ENCODE measurements at places on chromosomes 16 and 17.

GRCh38 chr16:65967376-65967775, 399.1 kb upstream of the CDH5 start:
- no peak for DNase-seq

DNA sequence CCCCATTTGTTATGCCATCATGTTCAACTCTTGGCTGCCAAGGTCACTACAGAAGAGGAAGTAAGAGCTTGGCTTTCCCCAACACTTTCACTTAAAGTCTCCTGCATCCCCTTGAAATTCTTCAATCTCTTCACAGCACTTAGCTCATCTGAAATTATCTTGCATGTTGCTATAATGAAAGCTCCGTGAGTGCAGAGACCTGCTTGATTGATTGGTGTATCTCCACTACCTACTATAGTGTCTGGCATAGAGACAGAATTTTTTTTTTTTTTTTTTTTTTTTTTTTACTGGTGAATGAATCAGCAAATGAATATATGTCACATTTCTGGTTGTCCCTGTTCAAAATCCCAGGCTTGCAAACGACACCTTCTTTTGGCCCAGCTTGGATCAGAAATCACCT, 1.9 kb upstream of the SDR42E1 start:
- no peak for DNase-seq

GRCh38 chr16:49189286-49189685, 92.4 kb downstream of the CBLN1 start:
- no peak for DNase-seq

DNA sequence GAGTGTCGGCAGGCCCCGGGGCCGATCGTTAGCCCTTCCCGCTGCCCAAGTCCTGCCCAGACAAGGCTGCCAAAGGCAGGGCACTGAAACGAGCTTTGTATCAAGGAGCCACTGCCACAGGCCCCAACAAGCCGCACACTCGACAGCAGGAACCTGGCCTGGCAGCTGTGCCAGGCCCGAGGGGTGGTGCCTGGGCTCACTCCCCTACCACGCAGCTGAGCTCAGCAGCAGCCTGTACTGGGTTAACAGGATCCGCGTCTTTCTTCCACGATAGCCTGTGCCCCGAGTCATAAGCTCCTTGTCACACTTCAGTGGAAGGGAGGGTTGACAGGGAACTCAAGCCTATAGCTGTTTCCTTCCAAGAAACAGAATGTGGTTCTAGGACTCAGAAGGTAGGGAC, 87.9 kb downstream of the ABR start:
- DNase-seq = no peak

DNA sequence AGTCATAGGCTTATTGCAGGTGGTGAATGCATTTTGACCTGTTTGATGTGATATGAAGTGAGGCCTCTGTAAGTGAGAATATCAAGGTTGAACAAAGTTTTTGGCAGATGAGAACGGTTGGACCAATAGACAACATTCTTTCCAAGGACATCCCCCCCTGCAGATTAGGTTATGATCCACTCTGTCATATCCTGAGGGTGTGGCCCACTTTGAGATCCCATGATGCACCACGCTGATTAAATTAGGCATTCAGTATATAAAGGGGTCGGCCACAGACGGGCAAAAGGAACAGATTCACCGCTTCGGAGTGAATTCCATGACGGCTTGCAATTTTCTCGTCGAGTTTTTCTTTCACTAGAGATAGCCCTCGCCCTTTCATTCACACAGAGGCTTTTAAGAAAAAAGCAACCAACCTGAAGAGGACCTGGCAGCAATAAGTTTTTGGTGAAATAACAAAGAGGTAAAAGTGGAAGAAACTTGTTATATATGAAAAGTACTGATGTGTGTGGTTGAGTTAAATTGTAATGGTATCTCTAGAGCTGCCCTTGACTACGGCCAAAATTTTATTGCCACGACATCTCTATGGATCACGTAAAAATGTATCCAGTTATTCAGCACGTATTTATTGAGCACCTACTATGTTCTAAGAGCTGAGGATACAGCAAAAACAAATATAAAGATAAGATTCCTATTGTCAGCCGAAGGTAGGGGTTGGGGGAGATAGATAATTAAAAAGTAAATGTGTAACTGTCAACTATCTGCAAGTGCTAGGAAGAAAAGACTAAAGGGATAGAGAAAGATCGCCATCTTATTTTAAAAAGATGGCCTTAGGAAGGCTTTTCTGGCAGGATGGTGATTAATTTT, 1.7 kb upstream of the RBBP6 start:
- no peak for DNase-seq

GRCh38 chr17:39926135-39926587, 1.2 kb downstream of the ORMDL3 start:
- no peak for DNase-seq

DNA sequence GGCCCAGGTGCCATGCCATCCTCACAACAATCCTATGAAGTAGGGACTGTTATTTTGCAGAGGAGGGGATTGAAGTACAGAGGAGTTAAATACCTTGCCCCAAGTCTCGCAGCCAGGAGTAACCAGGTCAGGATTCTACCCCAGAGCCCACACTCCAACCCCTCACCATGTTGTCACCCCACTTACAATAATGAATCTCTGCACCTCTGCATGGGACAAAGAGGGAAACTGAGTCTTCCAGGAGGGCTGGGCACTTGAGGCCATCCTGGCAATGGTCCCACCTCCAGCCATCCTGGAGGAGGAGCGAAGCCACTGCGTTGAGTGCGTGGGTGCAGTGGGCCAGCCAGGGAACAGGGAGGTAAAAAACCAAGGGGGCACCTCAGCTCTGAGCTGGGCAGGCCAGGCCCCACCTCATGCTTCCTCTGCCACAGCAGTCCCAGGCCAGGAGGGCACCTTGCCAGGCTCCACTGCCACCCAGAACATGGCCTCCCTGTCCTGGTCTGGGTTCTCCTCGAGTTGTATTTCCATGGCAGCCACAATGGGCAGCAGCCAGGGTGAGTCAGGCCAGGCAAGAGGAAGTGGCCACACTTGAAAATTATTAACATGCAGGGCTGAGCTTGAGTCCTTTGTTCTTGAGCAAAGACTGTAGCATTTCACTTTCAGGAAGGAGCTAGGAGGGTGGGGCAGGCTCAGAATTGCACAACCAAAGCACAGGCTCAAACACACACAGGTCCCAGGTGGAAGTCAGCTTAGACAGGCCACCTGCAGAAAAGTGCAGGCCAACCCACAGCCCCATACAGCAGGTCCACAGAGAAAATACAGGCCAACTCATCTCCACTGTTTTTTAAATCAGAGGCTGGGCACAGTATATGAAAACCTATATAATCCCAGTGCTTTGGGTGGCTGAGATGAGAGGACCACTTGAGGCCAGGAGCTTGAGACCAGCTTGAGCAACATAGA, 52.1 kb downstream of the CUEDC1 start:
- DNase-seq = peak; percentile 77

DNA sequence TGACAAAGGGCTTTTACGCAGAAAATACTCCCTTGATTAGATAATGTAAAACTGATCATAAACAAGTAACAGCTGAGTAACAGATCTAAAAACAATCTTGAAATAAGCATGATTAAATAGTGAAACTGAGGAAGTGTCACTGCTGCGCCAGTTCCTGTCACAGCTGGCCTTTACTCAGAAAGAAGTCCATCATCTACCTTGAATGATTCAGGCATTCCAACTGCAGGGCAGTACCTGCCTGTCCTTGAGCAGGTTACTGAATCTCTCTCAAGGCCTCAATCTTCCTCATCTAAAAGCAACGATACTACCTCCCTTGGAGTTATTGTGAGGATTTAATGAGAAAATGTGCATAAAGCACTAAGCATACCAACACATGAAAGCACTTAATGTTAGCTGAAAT, 12.7 kb downstream of the PHLPP2 start:
- DNase-seq = no peak

DNA sequence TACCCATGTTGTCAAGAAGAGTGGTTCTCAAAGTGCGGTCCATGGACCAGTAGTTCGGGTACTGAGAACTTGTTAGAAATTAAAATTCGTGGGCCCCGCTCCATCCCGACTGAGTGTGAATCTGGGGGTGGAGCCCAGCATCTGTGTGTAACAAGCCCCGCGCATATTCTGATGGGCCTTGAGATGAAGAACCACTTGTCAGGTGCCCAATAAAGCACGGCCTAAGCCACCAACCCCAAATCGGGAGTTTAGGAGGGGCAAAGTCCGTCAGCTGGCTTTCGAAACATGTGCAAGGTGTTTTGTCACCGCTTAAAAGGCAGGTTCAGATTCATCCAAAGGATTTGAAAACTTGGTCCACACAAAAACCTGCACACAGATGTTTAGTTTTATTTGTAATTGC, 29.5 kb downstream of the PSMD12 start:
- no peak for DNase-seq

DNA sequence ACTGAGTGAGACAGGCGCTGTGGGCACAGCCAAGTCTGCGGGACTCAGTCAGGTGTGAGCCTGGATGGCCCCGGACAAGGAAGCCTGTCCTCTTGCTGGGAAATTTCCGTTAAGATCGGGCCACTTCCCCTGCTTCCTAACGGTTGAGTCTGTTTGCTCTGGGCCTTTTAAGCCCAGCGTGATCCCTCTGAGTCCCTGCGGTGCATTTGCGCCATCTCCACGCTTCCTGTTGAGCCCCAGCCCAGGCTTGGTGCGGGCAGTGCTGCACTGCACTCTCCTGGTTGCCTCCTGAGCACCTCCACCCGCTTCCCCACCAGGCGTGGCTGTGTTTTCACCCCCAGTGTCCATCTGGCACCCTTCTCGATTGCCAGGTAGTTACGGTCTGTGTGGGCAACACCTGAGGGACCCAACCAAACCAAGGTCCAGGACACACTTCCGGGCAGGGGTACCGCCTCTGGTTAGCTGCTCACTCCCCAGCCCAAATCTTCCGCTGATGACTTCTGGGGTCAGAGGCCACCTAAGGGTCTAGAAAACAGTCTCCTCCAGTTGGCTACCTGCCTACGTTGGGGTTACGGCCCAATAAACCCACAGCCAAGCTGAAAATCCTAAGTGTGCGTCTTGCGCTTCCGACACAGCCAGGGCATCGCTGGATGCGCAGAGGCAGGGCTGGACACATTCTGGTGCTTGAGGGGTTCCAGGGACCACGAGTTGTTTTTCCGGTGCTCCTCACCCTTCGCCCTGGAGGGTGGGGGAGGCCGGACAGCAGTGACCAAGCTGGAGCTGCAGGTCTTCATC, 1.4 kb upstream of the SLC25A10 start:
- DNase-seq = no peak

- DNase-seq = no peak
These were observed 73.0 kb upstream of the DNAH17 start for GRCh38 chr17:78650093-78650715.

GRCh38 chr16:64900517-64900916, 221.3 kb downstream of the CDH11 start:
- no peak for DNase-seq

- DNase-seq = no peak
These were observed 2.9 kb upstream of the MYO1C start for GRCh38 chr17:1495265-1495989.

Data from amygdala (tissue), 56 donors.